ENCODE measurements at places on chromosomes 3 and 15.

DNA sequence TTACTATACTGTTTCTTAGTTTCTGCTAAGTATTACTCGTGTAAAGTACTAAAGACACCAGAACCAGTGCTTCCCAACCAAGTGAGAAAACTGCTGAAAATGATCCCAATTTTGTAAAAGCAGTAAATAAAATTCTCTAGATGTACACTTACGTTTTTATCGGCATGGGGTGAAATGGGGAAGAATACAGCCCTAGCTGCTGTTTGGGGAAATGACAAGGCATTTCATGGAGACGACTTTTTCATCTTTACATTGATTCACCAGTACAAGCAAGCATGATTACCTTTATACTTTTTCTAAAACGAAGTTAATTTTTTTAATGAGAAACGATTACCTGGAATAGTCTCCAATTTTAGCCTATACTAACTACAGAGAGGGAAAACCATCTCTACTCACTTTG lies 1.4 kb downstream of the PSMD6 start:
- no peak for DNase-seq

DNA sequence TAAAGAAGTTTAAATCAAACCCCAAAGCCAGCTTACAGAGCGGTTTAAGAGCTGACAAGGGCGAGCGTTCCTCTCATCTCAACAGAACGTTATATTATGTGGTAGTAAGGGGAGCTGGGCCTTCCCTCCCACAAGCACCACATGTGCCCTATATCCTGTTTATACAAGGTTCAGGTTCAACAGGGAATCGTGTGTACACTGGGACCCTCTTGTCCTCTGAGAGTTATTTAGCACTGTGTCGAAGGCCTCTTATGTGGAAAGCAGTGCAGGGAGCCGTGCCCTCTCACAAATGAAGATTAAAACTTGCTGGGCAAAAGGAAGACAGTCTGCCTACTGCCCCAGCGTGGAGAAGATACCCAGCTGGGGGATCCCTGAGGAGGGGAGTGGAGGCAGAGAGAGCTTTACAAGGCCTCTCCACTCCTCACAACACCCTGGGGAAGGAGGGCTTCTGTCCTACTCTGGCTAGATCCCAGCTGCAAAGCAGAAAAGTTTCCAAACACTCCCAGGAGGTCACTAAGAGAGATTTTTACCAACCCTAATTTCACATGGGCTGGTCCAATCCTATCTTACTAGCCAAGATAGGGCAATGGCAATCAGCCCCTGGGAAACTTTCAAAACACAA lies 2.9 kb downstream of the TLE3 start:
- no peak for DNase-seq

- no peak for DNase-seq
These were observed 20.4 kb upstream of the TPM1 start for GRCh38 chr15:63022181-63022580.

- no peak for DNase-seq
These were observed 80.9 kb downstream of the C3orf38 start for GRCh38 chr3:88230638-88231037.

- no peak for DNase-seq
These were observed 23.7 kb upstream of the RPN1 start for GRCh38 chr3:128674161-128674784.

GRCh38 chr15:23857028-23857641 lies 170.0 kb upstream of the NDN start:
- no peak for DNase-seq

Measured in stimulated activated CD4-positive, alpha-beta T cell treated with anti-CD3 and anti-CD28 coated beads, Interleukin-4, amount 100 ng/mL, for 4 hours (primary cell).